ENCODE measurements at places on chromosomes 2 and 18.

GRCh38 chr2:143730953-143731260 is 601.7 kb downstream of the ARHGAP15 start:
- DNase-seq: no peak

DNA sequence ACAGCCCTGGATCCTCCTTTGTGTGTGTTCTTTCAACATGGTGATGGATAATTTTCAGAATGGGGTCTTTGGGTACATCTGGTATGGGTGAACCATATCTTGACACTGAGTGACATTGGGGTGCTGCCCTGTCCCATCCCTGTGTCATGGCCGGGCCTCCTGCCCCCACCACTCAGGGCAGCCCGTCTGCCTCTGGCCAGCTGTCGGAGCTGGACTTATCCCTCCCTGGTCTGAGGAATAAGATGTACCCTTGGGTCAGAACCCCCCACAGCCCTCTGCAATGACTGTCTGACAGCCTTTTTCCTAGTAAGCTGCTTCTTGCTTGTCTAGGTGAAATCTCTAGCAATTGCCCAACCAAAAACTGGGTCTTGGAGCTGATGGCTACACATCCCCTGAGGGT is 142.9 kb downstream of the SH3RF3 start:
- DNase-seq: no peak

DNA sequence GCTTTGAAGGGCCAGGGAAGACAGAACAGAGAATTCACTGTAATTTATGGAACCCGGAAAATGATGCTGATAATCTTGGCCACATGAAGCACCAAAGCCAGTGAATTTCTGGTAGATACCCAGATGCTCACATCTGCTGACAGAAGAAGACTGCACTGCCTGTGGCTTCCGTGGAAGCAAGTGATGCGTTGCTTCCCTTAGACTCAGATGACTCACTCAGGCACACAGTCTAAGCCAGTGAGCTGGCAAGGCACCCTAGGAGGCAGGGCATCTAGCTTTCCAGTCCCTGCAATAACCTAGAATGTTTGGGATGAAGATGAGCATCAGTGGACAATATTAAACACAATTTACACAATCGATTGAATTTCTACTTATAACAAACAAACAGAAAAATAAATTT is 284.7 kb downstream of the CMPK2 start:
- DNase-seq: no peak

DNA sequence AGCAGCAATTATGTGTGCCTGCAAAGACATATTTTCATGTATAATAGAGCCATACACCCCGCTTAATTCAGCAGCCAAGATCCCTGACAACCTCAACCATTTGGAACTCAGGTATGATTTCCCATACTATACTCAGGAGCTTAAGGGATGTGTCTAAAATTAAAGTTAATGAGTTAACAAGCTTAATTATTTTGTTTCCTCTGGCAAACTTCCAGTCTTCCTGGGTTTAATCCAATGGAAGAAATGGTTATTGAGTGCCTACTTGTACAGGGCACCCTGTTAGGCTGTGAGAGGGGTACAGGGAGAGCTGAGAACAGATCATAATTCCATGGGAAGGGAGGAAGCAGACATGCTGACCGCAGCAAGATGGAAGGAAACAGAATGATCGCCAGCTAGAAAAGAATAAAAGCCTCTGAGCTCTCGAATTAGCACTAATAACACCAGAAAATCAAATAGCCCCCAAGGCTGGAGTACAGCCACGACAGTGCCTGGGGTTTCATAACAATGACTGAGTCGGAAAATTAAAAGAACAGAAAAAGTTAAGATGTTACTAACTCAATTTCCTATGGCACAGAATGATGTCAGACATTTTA is 20.8 kb upstream of the CEP68 start:
- no peak for DNase-seq

DNA sequence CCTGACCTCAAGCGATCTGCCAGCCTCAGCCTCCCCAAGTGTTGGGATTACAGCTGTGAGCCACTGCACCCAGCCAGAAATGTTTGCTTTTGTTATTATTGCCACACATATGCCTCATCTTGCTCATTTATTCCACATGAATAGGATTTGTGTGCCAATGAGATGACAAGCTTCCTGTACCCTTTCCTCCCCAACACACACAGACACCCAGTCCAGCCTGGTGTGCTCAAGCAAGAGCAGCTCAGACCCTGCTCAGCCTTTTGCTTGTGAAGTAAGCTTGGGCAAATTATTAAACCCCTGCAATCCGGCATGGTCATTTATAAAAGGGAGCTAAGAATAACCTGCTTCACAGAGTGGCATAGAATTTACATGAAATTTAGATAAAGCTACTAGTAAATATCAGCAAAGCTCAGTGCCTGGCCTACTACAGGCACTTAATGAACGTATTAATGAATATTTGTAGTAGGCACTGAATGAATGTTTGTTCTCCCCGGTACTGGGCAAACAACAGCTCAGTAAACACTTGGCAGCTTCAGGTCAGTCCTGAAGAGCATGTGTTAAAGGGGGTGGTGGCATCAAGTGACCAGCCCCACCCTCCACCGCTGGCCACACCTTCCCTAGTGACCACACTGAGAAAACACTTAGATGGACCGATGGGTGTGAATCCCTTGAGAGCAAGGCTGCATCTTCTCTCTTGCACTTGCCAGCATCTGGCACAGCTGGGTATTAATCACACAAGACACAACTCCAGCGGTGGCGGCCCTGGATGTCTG is 280.2 kb downstream of the SRBD1 start:
- DNase-seq: no peak

- DNase-seq: peak; percentile 12
These were observed 25.4 kb upstream of the SCN7A start for GRCh38 chr2:166519391-166519962.

DNA sequence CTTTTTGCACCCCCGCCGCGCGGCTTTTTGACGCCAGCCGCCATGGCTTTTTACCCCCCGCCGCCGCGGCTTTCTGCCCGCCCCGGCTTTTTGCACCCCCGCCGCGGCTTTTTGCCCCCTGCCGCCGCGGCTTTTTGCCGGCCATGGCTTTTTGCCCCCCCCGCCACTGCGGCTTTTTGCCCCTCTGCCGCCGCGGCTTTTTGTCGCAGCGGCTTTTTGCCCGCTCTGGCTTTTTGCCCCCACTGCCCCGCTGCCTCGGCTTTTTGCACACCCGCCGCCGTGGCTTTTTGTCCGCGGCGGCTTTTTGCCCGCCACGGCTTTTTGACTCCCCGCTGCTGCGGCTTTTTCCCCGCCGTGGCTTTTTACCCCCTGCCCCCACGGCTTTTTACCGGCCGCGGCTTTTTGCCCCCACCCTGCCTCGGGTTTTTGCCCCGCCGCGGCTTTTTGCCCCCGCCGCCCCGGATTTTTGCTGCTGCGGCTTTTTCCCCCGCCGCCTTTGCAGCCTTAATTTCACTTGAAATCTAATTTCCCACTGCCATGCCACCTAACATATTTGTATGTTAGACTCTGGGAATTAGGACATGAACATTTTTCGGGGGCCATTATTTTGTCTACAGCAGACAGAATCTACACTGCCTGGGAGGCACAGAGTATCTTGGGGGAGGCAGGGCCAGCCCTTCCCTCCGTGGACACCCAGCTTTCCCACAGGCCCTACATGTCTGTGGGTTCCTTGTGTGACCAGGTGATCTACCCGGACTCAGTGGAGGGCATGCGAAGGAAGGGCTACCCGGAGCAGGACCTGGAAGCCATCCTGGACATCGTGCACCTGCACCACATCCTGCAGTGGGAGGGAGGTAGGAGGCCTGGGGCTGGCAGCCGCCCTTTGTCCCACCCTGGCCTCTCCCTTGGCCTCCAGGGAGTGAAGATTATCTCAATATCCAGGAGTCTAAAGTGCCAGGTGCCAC is 3031.0 kb upstream of the TEKT4 start:
- DNase-seq: no peak

GRCh38 chr2:167987558-167987957 is 259.8 kb downstream of the STK39 start:
- no peak for DNase-seq

Data from WTC11 (cell line).